ENCODE measurements at places on chromosomes 2 and 18.

DNA sequence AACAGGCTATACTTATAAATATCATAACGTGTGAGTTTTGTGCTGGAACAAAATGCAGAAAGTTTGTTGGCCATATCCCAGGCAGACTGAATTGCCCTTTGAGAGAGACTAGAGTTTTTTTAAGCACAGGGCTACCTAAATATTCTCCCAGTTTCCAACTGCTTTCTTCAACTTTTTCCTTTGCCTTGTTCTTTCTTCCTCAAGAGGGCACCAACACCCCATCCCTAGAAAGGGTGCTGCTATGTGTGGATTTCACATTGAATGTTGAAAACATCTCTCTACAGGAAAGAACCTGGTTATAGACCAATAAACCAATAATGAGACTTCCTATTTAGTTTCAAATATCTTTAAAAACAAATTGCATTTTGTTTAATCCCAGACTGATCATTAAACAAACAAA lies 87.9 kb downstream of the ICOS start:
- DNase-seq = no peak

DNA sequence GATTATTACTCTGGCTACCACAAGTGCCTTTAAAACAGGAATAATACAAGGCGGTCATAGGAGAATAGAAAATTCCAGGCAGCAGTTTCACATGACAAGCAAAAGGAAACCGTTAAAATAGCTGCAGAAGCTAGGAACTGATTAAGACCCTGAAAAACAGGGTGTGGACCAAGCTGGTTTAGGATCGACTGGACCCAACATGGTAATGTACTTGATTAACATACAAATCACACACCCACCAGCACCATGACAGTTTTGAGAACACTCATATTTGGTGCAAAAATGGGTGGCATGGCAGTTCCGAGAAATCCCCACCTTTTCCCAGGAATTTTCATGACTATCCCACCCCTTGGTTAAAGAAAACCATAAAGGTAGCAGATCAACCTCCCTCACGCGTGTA lies 51.9 kb upstream of the TMEM163 start:
- no peak for DNase-seq

GRCh38 chr2:162126111-162126519 lies 25.9 kb downstream of the GCG start:
- no peak for DNase-seq

DNA sequence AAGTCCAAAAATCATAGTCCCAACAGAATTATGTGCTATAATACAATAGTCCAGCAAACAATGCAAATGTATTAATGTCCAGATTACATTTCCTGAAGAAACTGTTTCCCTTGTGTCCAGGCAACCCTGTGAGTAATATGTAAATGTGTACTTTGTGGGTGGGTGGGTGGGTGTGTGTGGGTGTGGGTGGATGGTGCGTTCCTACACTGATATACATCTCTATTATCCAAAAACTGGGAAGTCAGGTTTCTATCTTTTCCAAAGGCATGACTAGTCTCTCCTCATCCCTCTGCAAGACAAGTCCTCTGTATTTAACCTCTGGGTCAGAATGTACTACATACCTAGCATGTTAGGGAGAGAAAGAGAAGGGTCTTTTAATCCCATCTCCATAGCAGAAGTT lies 71.6 kb downstream of the LNPK start:
- DNase-seq = no peak

DNA sequence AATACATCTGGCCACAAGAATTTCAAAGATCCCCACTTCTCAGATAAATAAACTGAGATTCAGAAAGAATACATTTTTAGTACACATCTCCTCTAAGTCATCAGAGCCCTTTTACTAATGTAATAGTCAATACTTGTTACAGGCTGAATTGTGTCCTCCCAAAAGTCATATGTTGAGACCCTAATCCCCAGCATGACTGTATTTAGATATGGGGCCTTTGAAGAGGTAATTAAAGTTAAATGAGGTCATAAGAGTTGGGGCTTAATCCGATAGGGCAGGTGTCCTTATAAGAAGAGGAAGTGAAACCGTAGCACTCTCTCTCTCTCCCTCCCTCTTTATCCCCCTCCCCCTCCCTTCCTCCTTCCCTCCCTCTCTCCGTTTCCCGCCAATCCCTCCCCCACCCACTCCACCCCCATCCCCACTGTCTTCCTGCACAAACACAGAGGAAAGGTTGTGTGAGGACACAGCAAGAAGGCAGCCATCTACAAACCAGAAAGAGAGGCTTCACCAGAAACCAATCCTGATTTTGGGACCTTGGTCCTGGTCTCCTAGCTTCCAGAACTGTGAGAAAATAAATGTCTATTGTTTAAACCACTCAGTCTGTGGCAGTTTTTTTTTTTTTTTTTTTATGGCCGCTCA lies 66.6 kb upstream of the ZNF397 start:
- DNase-seq = no peak

- no peak for DNase-seq
Observed at GRCh38 chr18:23196119-23197007, 61.1 kb downstream of the CABLES1 start.

- DNase-seq = no peak
Observed at GRCh38 chr2:218020966-218021535, 18.3 kb upstream of the TNS1 start.

- no peak for DNase-seq
Observed at GRCh38 chr2:16127276-16127940, 187.1 kb downstream of the MYCN start.

GRCh38 chr2:119721462-119721861 lies 38.3 kb upstream of the PTPN4 start:
- DNase-seq = no peak

GRCh38 chr2:73855526-73855925 lies 26.8 kb downstream of the STAMBP start:
- DNase-seq = no peak

DNA sequence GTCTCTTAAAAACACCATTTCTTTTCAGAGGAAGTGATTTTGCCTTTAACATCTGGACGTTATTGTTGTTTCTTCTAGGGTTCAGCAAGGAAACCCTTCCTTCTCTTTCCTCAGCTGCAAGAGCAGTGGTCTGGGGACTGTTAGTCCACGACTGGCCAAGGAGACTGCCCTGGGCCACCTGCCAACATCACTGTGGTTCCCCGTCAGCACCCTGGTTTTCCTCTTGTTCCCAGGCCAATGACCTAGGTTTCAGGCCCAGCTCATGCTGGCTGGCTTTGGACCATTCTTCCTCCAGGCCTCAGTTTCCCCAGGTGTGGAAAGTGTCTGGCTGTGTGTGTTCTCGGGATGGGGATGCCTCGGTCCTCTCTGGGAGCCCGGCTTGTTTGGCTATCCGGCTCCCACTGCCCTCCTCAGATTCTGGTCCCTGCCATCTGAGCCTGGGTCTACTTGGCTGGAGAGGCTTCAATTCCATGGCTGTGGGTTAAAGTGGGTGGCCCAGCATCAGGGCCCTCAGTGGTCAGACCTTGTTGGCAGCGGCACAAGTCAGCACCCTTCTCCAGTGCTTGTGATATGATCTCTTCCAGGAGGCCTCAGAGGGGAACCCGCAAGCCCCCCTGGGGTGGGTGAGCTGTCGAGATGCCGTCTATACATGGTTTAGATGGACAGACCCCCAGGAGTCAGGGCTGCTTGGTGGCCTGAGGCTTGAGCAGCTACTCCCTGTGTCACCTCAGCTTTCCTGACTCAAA lies 234.3 kb upstream of the HS6ST1 start:
- DNase-seq = no peak

GRCh38 chr2:158676295-158676694 lies 118.8 kb upstream of the DAPL1 start:
- no peak for DNase-seq

- DNase-seq = no peak
Observed at GRCh38 chr18:48600456-48601090, 61.7 kb downstream of the CTIF start.

GRCh38 chr2:47040651-47041050 lies 114.5 kb downstream of the STPG4 start:
- no peak for DNase-seq

DNA sequence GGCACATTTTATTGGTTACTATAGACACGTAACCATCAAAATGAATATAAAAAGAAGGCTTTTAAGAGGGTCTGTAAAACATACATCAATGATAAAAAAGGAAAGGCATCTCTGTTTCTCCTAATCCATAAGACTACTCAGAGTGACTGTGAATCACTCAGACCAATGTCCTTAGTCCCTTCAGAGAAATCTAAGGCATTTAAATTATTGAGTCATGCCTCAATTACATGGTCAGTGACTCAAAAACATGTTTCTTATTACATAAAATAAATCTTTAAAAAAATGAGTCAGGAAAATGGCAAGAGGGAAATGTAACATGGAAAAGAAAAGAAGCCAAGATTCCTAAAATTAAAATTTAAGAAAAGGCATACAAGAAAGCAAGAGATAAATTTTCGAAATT lies 146.6 kb downstream of the ERBB4 start:
- peak; percentile 36 for DNase-seq

DNA sequence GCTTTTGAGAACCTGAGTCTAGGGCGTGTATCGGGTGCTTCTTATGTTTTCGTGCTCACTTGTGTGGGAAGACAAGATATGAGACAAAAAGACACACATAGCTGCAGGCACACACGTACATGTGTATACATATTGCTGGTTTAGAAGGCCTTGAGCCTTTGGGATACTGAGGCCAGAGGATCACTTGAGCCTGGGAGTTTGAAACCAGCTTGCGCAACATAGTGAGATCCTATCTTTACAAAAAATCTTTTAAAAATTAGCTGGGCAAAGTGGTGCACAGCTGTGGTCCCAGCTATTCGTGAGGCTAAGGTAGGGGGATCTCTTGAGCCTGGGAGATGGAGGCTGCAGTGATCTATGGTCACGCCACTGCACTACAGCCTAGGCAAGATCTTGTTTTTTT lies 18.8 kb upstream of the NEDD4L start:
- no peak for DNase-seq

DNA sequence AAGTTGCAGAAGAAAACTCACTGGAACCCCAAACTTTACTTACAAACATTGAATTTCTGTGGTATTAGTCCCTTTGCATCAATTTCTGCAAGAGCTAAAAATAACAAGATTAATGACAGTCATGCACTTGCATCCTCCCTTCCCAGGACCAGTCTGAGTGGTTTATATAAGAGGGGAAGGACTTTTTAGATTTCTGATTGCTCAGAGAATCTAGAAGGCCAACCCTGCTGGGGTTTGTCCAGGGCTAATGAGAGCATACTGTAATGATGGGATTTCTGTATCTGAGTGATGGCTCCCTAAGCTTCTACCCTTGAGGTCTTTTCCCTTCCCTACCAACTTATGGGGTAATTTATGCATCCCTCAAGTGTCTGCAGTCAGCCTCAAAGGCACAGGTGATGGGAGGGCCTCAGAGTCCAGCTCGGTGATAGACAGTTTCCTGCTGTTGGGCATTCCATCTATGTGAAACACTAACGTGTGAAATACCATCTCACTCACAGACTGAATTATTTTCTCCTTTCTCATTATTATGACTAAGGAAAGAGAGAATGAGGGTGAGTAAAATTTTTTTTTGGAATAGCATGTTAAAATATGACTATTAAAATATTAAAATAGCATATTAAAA lies 556.3 kb downstream of the RIT2 start:
- no peak for DNase-seq

DNA sequence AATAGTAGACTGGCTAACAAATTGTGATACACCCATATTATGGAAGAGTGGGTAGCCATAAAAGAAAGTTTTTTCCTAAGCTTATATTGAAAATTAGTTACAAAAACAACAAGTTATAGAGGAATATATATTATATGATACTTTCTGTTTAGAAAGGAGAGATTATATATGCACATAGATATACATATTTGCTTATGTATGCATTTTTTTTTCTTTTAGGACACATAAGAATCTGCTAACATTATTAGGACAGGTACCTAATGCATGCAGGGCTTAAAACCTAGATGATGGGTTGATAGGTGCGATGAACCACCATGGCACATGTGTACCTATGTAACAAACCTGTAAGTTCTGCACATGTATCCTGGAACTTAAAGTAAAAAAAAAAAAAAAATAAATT lies 179.6 kb upstream of the KCNJ3 start:
- no peak for DNase-seq

- DNase-seq = peak; percentile 32
Observed at GRCh38 chr2:235669269-235669831, 175.5 kb downstream of the AGAP1 start.

DNA sequence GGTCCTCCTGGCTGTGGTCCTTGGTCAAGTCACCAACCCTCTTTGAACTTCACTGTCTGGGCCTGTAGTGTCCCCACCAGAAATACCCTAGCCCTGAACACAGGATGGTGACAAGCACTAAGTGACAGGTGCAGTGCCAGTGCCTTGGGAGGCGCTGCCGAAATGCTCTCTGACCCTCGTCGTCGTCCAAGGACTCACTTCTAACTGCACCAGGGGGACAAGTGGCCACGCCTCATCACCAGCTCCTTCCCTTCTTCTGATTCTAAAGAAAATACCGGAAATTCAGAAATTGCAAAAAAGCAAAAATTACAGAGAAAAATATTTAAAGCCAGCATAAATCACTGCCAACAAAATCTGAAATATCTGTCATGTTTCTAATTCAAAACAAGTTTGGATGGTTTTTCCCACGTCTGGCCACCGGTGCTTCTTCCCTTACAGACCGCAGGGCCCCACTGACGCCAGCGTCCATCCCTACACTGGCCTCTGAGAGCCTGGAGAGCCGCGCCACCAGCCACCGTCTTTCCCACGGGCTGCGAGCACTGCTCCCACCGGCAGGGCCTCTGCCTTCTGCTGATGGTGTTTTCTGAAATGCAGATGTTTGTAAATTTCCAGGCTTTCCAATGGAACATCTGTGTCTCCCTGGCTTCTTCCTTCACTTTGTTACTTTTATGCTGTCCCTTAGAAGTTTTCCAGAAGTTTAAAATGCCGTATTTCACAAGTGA lies 37.4 kb upstream of the GPC1 start:
- DNase-seq = no peak

GRCh38 chr2:228876276-228876675 lies 394.8 kb downstream of the PID1 start:
- DNase-seq = no peak

- DNase-seq = no peak
Observed at GRCh38 chr2:232634206-232635150, 1.1 kb downstream of the EFHD1 start.

GRCh38 chr2:128645631-128646030 lies 327.0 kb upstream of the HS6ST1 start:
- no peak for DNase-seq

GRCh38 chr18:26386002-26386401 lies 159.8 kb downstream of the TAF4B start:
- DNase-seq = peak; percentile 31

DNA sequence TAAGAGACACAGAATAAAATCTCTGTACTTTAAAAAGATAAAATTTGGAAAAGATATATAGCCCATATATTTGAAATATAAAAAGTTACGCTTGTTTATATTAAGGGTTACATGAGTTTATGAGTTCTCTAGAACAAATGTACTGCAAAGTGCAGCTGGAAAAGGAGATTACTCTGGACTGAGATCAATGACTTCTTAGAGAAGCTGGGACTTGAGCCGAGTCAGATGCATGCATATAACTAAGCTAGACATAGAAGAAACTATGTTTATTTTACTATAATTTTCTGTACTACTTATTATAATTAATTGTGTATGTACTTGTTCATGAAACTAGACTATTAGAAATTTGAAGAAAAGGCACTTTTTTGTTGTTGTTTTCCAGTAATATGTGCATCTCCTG lies 170.3 kb upstream of the NXPH2 start:
- no peak for DNase-seq

GRCh38 chr18:79596446-79597175 lies 83.0 kb upstream of the CTDP1 start:
- no peak for DNase-seq

GRCh38 chr2:204104811-204105210 lies 168.2 kb downstream of the ICOS start:
- no peak for DNase-seq
